ENCODE measurements at places on chromosomes 6 and 20.

- DNase-seq: no peak
These were observed 113.8 kb upstream of the MAFB start for GRCh38 chr20:40802886-40803285.

GRCh38 chr6:127518710-127519468, at the start of gene MTCL3:
TSS of gene MTCL3 (minus strand) at chr6:127519335.
- DNase-seq: peak; percentile 32

DNA sequence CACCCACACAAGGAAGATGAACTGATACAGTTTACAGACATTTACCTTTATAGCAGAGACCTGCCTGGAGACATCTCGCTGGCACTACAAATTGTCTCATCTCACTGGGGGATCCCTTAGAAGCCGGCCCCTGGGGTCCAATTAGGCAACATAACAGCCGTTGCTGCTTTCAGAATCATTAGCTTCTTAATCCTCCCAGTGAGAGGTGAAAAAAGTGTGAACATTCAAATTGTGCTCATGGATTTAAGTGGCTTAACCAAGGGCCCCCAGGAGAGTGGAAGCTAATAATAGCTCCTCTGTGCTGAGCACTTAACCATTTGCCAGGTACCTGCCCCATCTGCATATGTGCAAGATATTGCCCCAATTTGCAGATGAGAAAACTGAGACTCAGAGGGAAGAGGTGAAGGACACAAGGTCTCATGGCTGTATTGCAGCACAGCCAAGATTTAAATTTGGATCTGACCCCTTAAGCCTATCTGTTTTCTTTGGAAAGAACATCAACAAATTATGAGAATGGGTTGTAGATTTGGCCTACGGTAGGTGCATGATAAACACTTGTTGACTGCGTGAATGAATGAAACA, 101.0 kb downstream of the EYA2 start:
- DNase-seq: no peak

GRCh38 chr20:19652591-19653026, 105.4 kb upstream of the RIN2 start:
- no peak for DNase-seq

DNA sequence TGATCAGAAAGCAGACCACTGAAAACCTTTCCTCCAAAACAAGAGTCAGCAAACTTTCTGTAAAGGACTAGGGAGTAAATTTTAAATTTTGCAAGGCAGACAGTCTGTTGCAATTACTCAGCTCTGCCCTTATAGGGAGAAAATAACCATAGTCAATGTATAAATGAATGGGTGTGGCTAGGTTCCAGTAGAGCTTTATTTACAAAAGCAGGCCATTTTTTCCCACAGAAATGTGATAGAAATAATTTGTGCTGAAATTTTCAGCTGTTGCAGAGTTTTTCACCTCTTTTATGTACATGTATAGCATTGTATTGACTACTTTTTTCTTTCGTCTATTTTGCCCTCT, 7.7 kb downstream of the AMD1 start:
- no peak for DNase-seq

GRCh38 chr20:60056407-60057122, 98.3 kb downstream of the CDH26 start:
- no peak for DNase-seq

DNA sequence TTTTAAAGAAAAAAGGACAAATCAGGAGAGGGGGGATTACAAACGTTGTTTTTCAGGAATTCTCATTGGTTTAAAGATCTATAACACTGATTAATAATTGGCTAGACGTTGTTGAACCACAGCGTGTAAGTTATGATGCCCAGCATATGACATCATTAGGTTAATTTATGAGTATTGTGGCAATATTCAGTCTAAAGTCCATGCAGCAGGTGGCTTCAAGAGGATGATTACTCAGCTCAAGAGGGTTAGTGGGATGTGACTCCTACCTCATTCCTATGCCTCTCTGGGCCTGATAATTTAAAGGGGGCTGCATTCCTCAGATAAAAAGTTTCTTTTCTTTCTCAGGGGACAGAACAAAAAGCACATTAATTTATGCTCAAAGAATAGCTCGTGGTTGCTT, 1309.0 kb downstream of the EPHA7 start:
- no peak for DNase-seq

GRCh38 chr6:25332655-25333071, 53.5 kb downstream of the CARMIL1 start:
- no peak for DNase-seq

GRCh38 chr20:36121981-36122930, 32.3 kb upstream of the EPB41L1 start:
- no peak for DNase-seq

- no peak for DNase-seq
These were observed 585.2 kb downstream of the HAO1 start for GRCh38 chr20:7355051-7355450.

GRCh38 chr6:33781131-33781975, 7.6 kb downstream of the LEMD2 start:
- no peak for DNase-seq

DNA sequence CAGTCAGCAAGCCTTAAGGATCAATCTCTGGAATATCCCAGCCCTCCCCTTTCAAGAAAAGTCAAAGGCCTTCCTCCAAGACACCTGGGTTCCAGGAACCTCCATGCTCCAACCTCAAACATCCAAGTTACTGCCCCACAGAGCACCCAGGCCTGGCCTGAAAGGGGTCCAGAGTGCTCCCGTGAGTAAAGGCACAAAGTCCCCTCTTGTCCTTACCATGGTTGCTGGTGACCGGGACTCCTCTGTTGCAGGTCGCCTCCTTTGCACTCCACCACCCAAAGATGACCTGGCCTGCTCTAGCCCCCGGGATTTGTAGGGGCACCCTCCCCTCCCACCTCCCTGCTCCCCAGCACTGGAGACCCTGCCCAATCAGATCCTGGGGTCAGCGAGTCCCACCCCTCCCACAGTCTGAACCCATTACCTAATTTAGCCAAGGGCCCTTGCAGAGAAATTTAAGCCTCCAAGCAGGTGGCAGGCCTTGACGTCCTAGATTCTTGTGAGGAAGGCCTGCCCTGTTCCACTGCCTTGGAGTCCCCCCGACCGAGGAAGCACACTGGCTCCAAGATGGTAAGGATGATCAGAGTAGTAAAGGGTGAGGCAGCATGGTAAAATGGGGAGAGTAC, at the start of gene TNNC2:
TSS of gene TNNC2 (minus strand) at position 283 of the 623 bp plus-strand sequence. CDS start at position 219, 64 bp downstream.
- no peak for DNase-seq

DNA sequence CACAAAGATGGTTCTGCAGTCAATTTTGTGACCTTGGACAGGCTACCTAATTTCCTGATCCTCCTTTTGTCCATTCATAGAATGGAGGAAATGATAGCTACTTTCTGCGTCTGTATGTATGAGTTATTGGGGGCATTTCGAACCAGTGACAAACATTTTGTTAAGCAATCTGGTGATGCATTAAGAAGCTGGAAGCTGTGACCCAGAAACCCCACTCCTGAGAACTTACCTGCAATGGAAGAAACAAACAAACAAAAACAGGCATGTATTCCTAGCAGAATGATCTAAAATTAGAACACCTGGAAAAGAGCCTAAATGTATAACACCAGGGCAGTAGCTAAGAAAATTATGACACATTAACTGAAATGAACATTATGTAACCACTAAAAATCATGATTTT, 33.4 kb upstream of the PRND start:
- no peak for DNase-seq

DNA sequence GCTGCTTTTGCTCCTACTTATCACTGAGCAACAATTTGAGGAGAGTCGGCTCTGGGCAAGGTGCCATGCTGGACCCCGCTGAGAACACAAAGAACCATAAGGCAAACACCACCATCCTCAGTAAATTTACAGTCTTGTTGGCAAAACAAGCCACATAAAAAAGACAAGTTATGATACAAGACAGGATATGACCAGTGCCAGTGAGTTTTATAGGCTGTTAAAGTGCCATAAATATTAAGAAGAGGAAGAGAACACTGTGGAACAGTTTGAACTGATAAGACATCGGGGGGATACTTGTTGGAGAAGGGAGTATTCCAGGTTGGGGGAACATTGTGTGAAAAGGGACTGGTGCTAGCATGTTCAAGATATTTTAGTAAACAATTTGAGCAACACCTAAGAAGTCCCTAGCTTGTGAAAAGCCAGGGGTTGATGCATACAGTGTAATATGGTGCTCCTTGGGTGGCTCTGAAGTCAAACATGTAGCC, 25.3 kb upstream of the RIPOR2 start:
- no peak for DNase-seq

- no peak for DNase-seq
These were observed 106.5 kb downstream of the TMEM170B start for GRCh38 chr6:11644071-11644470.

DNA sequence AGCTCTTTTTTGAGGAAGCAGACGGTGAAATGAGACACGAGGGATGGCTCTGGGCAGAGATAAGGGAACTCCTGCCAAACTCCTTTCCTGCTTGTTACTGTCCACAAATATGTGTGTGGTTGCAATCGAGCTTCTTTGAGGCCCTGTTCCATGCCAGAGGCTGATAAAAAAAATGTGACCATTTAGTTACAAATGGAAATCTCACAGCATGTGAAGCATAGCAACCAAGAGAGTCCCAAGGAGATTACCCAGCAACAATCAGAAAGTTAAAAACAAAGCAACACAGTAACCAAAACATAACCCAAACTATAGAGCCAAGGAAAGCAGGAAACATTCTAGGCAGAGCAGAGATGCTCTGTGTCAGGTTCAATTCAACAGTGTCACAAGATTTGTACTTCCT, 35.4 kb upstream of the HMGN3 start:
- peak; percentile 51 for DNase-seq

DNA sequence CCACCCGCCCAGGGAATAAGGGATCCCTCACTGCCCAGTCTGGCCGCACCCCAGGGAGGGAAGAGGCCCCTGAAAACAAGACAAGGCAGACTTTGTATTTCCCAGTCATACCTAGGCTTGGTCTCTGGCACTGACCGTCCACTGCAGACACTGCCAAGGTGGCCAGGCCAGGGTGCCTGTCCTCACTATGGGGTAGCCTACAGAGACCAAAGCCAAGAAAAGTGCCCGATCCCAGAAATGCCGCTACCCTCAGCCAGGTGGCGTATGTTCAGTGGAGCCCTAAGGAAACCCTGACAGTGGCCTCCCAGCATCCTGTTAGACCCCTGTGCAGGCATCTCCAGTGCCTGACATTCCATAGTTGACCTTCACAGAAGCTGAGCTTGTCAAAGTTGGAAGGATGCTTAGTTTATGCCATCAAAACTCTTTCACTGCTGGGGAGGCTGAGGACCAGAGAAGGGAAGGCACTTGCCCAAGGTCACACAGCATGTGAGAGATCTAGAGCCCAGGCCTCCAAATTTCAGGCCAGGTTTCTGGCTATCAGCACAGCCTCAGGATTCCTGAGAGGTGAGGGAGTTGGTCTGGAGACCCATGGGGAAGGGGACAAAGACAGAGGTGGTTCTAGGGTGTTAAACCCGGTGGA, 2.5 kb downstream of the SCRT2 start:
- no peak for DNase-seq

DNA sequence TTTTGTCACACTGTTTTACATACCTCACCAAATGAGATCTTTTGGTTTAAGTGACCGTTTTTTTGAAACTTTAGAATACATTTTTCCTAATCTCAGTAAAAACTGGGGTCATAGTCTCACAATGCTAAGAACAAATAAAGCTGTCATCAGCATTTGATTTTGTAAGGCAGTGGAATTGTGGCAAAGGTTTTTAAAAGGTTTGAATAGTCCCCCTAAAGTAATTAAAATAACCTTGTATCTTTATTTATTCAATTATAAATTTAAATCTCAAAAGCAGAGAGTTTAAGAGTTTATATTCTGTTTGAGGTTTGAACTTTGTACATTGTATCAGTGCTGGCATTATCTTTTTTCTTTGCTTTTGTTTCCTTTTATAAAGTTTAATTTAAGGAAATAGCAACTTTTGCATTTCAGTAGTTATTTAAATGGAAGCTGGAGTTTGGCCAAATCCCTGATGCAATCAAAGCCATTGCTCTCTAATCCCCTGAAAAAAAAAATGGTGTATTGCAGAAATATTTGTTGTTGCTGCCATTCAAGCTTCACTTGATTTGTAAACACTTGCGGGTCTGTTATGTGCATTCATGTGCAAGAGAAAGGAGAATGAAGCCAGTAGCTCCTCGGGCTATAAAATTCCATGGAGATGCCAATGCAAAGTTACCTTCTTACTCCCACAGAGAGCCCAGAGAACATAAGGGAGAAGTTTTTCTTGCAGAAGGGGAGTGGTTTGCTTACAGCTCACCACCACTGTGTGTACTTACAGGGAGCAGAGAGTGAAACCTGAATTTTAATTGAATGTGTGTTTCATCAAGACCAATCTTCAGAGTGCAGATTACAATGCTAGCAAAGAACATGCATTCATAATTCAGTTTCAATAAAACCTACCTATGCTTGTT, 391.8 kb downstream of the ARHGAP18 start:
- peak; percentile 55 for DNase-seq

GRCh38 chr6:40922281-40922680, 116.7 kb downstream of the UNC5CL start:
- DNase-seq: no peak

- no peak for DNase-seq
These were observed 166.8 kb upstream of the SULF2 start for GRCh38 chr20:47952023-47952564.
